ENCODE measurements at places on chromosomes 5 and 9. TPM values are rescaled to one million over a fixed set of nuclear protein-coding genes. Genes with fewer than 3 reads are reported as not detected.
A peak's percentile ranks its signal among the peaks of the same experiment; 100 is the strongest.

- no peaks in the 10 kb centered on the region for H3K4me1 ChIP-seq
- DNase-seq, result no peak
- H3K27me3 ChIP-seq, result no peaks in the 10 kb centered on the region
- H3K27ac ChIP-seq, result no peak overlapping the region
Observed at GRCh38 chr9:100689635-100690034, 111.8 kb downstream of the CAVIN4 start.

DNA sequence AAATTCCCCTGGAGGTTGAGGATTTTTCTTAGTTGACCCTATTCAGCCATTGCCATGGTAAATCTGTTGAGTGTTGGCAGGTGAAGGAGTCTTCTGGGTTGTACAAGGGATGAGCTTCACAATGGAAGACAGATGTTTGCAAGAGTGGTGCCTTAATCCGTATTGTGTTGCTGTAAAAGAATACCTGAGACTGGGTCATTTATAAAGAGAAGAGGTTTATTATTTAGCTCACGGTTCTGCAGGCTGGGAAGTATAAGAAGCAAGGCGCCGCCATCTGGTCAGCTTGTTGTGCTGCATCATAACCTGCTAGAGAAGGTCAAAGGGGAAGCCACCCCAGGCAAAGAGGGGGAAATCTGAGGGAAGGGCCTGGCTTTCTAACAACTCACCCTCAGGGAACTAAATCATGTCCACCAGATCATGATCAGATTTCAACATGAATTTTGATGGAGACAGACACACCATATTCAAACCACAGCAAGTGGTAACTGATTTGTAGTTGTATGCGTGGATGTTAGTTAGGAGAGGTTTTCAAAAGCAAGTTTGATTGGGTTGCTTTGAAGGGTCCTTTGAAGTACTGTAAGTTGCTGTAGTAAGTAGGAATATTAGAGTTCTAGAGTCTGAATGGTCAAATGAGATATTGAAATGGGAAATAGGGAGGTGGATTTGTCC, 2.5 kb downstream of the TNPO1 start:
- no peaks in the 10 kb centered on the region for H3K36me3 ChIP-seq
- H3K27ac ChIP-seq, result no peak overlapping the region
- peaks cover 22% of the 10 kb centered on the region for H3K4me1 ChIP-seq
- DNase-seq, result no peak
- H3K27me3 ChIP-seq, result no peaks in the 10 kb centered on the region
- H3K4me3 ChIP-seq, result peak overlapping the region; percentile 77

DNA sequence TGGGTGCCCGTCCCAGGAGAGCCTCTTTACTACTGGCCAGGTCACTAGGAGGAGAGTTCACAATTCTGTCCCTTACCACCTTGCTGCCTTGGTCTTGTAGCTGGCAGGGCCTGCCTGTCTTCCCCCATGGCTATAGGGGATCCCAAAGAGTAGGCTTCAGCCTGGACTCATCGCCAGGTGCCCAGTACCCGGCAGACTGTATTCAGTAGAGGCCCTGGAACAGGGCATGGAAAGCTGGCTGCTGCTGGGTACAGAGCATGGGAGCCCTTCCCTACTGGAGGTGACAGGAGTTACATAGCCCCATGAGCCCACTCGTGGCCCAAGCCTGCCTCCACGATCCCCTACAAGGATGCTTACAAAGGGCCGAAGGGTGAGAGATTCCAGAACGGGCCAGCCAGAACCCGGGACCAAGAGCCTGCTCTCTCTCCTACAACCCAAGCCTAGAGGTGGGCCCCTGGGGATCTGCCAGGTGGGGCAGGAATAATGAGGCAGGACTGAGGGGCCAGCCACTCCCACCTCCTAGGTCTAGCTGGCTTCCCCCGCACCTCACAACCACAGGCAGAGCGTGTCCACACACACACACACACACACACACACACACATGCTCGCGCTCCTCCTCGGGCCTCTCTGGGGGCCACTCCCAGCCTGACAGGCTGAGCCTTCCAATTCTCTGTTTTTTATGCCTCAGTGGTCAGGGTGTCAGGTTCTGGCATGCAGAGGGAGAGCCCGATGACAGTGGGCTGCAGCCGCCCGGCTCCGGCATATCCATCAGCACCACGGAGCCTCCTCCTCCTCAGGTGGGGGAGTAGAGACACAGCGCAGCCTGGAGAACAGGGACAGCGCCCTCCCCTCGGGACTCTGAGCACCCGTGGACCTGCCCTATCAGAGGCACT, 186.0 kb downstream of the PAX5 start:
- DNase-seq, result no peak
- no peaks in the 10 kb centered on the region for H3K4me1 ChIP-seq
- H3K36me3 ChIP-seq, result no peaks in the 10 kb centered on the region
- no peaks in the 10 kb centered on the region for H3K27me3 ChIP-seq

Gene GOLM1
- total RNA-seq, result 24.4 TPM

GRCh38 chr5:102211165-102211564, 84.9 kb downstream of the SLCO4C1 start:
- no peak overlapping the region for H3K4me3 ChIP-seq
- no peak for DNase-seq
- H3K27ac ChIP-seq, result no peak overlapping the region
- H3K36me3 ChIP-seq, result no peaks in the 10 kb centered on the region
- H3K27me3 ChIP-seq, result no peaks in the 10 kb centered on the region

Gene OBP2B
- total RNA-seq, result not detected

Gene ABLIM3
- 25.8 TPM for total RNA-seq

Gene CPLANE1
- total RNA-seq, result 13.1 TPM

Gene ANAPC2
- 24.1 TPM for total RNA-seq

Gene ABL1
- 99.1 TPM for total RNA-seq

GRCh38 chr5:171261361-171261760, 47.7 kb upstream of the TLX3 start:
- no peak for DNase-seq
- no peaks in the 10 kb centered on the region for H3K4me1 ChIP-seq
- no peak overlapping the region for H3K27ac ChIP-seq
- H3K27me3 ChIP-seq, result no peaks in the 10 kb centered on the region
- no peak overlapping the region for H3K4me3 ChIP-seq
- H3K36me3 ChIP-seq, result no peaks in the 10 kb centered on the region

DNA sequence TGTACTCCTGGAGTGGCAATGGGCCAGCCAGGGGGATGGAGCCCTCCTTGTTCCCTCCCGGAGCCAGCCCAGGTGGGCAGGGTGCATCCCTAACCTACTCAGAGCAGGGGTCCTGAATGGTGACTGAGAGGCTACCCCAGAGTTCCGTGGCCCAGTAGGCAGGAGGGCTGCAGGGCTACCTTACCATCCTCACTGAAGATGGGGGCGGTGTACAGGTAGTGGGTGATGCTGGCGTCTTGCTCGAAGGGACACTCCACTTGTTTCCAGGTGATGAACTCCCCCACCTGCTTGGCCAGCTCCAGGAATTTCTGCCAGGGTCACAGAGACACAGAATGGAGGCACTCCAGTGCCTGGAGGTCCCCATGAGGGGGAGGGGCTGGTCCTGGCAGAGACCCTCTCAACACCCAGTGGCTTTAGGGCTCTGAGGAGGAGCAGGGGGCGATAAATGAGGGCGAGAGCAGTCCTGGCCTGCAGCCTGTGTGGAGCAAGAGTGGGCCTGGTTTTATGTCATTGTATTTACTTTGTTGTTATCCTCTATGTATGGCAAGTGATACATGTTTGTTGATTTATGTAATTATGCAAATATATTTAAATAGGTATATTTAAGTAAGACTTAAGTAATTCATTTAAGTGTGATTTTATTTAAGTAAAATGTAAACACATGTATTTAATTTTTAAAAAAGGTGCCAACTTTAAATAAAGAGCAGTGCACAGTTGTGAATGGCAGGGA, 39.9 kb upstream of the RNF130 start:
- no peaks in the 10 kb centered on the region for H3K27me3 ChIP-seq
- H3K4me1 ChIP-seq, result no peaks in the 10 kb centered on the region
- H3K36me3 ChIP-seq, result no peaks in the 10 kb centered on the region
- no peak overlapping the region for H3K4me3 ChIP-seq
- no peak overlapping the region for H3K27ac ChIP-seq

Gene ACTBL2
- total RNA-seq, result not detected

GRCh38 chr9:116002624-116003023, 151.0 kb upstream of the PAPPA start:
- no peaks in the 10 kb centered on the region for H3K4me1 ChIP-seq
- no peak for DNase-seq
- H3K36me3 ChIP-seq, result no peaks in the 10 kb centered on the region
- H3K27me3 ChIP-seq, result no peaks in the 10 kb centered on the region
- H3K27ac ChIP-seq, result no peak overlapping the region
- H3K4me3 ChIP-seq, result no peak overlapping the region

DNA sequence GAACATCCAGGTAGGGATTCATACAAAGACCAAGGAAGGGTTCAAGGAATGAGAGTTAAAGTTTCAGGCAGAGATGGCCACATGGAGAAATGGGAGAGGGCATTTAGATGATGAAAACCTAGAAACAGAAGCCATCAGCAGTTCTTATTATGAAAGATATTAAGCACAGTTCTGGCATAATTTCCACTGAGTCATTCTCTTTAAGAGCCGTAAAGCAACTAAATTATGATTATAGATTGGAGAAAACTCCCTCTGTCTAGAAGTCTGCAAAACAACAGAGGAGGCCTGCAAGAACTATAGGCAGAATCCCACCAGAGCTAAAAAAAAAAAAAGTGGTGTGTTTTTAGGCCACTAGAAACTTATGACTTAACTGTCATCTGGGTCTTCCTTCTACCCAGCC, 157.1 kb upstream of the MPDZ start:
- H3K4me1 ChIP-seq, result no peaks in the 10 kb centered on the region
- no peaks in the 10 kb centered on the region for H3K36me3 ChIP-seq
- no peak overlapping the region for H3K4me3 ChIP-seq
- no peak for DNase-seq
- no peaks in the 10 kb centered on the region for H3K27me3 ChIP-seq

- no peaks in the 10 kb centered on the region for H3K27me3 ChIP-seq
- H3K27ac ChIP-seq, result peak overlapping the region; percentile 10
- H3K36me3 ChIP-seq, result peaks cover 33% of the 10 kb centered on the region
Observed at GRCh38 chr5:16456103-16456832, 9.3 kb downstream of the ZNF622 start.

DNA sequence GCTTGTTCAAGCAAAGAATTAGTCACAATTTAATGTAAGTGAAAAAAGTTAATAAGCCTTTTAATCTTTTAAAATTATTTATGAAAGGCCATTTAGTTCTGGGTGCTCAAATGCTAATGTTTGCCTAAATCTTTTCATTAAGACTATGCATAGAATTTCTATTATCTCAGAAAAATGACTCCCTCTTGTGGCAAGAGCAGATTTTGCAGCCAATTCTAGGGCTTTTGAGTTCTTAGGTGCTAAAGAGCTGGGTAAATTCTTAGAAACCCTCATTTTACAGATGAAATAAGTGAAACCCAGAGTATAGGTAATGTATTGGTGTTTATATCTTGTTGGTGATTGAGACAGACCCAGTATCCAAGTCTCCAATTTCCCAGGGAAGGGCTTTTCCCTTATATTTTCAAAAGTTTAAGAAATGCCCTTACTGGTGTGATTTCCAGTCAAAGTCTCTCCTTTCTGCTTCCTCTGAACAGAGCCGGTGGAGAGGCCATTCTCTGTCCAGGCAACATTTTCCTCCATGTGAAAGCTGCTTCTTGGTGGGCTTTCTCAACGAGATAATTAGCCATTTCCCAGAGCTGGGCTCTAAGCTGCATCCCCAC, 24.1 kb upstream of the PCSK5 start:
- DNase-seq, result peak; percentile 73
- no peak overlapping the region for H3K27ac ChIP-seq
- no peaks in the 10 kb centered on the region for H3K36me3 ChIP-seq
- no peaks in the 10 kb centered on the region for H3K27me3 ChIP-seq
- H3K4me3 ChIP-seq, result no peak overlapping the region

DNA sequence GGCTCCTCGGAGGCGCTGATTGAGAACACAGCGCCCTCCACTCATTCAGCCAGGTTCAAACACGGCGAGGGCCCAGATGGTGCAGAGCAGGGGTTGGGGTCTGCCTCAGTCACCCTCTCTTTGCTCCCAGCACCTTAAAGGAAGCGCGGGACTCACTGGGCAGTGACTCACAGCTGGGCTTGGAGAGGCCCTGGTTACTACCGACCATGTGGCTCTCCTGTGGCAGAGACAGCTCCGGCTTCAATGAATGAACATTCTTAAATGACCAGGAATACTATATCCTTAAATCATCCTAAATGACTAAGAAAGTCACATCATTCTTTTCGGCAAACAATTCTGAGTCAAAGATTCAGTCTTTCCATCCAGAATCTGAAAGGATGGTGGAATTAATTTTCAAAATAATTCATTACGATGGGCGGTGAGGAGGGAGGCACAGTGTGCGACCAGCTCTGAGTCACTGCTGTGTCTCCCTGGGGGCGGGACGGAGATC, 1.6 kb upstream of the INPP5E start:
- peaks cover 15% of the 10 kb centered on the region for H3K4me1 ChIP-seq
- no peak for DNase-seq
- H3K27ac ChIP-seq, result no peak overlapping the region
- no peak overlapping the region for H3K4me3 ChIP-seq
- peaks cover 57% of the 10 kb centered on the region for H3K36me3 ChIP-seq

DNA sequence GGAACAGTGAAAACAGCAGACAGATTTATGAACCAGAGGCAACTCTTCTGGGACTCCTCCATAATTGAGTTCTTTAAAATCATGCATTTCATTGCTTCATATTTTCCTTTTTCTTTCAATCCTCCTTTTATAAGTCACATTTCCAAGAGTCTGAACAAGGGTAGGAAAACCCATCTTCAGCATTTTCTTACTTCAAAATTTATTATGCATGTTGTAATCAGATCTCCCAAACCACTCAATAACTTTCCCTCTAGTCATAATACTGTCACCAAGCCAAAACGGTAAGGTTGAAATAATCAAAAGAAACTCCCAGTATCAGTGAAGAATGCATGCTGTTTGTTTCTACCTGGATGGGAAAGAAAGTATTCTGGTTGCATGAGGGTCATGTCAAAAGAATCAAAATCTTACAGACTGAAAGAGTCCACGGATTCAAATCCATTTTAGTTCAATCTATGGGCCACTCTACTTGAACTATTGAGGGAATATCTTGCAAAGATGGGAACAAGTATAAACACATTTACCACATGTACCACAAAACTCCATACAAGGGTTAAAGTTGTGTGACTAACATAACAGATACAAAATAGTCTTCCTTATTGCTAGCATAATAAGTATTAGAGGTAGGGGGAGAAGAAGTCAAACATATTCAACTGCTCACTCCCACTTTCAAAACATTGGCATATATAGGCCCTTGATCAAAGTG, 797.3 kb downstream of the MAT2B start:
- H3K4me3 ChIP-seq, result no peak overlapping the region
- H3K27ac ChIP-seq, result no peak overlapping the region
- no peak for DNase-seq
- no peaks in the 10 kb centered on the region for H3K36me3 ChIP-seq
- no peaks in the 10 kb centered on the region for H3K4me1 ChIP-seq

GRCh38 chr9:77177143-77177893, at the start of gene VPS13A:
TSS of gene VPS13A (plus strand) at chr9:77177534. CDS start at chr9:77177705, 171 bp downstream.
- H3K4me1 ChIP-seq, result peaks cover 15% of the 10 kb centered on the region
- peak within 1 kb of the TSS; percentile 64 for H3K4me3 ChIP-seq
- peak within 1 kb of the TSS; percentile 78 for H3K27ac ChIP-seq

GRCh38 chr9:90974016-90974415, 172.4 kb downstream of the SYK start:
- H3K4me3 ChIP-seq, result no peak overlapping the region
- no peaks in the 10 kb centered on the region for H3K4me1 ChIP-seq
- no peak overlapping the region for H3K27ac ChIP-seq
- H3K27me3 ChIP-seq, result no peaks in the 10 kb centered on the region
- H3K36me3 ChIP-seq, result no peaks in the 10 kb centered on the region
- no peak for DNase-seq

GRCh38 chr5:170693701-170694100, 89.8 kb upstream of the GABRP start:
- H3K4me1 ChIP-seq, result no peaks in the 10 kb centered on the region
- H3K27ac ChIP-seq, result no peak overlapping the region
- H3K4me3 ChIP-seq, result no peak overlapping the region
- H3K27me3 ChIP-seq, result no peaks in the 10 kb centered on the region
- no peaks in the 10 kb centered on the region for H3K36me3 ChIP-seq
